ENCODE measurements at places on chromosomes 11 and 22. TPM values are rescaled to one million over a fixed set of nuclear protein-coding genes. Genes with fewer than 3 reads are reported as not detected.

ANKK1 gene
- total RNA-seq = 0.32 TPM

TMEM132A gene
- 20.7 TPM for total RNA-seq

MUC5AC gene
- 0.20 TPM for total RNA-seq

SAA4 gene
- not detected for total RNA-seq

ZNF215 gene
- total RNA-seq = 3.6 TPM

Data from colonic mucosa (tissue), 4 donors.